Retinal pigment epithelial cell (primary cell): ENCODE measurements at places on chromosomes 5 and 9.
A peak's percentile ranks its signal among the peaks of the same experiment; 100 is the strongest.

GRCh38 chr9:123414204-123414603, 58.2 kb downstream of the CRB2 start:
- no peak for DNase-seq

DNA sequence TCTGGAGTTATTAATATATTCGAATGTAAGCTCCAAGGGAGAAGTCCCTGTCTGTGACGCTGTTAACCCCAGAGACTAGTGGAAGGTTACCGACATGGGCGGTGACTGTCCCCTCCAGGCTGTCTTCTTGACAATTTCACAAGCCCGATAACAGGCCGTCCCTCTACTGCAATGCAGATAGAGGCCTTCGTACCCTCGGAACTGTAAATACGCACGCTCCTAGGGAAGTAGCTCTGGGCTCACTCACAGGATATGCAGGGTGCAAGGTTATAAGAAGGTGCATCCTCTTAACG, 680 bp upstream of the RFK start:
- no peak for DNase-seq

- peak; percentile 77 for DNase-seq
These were observed 1273.0 kb downstream of the EFNA5 start for GRCh38 chr5:106397700-106398099.

DNA sequence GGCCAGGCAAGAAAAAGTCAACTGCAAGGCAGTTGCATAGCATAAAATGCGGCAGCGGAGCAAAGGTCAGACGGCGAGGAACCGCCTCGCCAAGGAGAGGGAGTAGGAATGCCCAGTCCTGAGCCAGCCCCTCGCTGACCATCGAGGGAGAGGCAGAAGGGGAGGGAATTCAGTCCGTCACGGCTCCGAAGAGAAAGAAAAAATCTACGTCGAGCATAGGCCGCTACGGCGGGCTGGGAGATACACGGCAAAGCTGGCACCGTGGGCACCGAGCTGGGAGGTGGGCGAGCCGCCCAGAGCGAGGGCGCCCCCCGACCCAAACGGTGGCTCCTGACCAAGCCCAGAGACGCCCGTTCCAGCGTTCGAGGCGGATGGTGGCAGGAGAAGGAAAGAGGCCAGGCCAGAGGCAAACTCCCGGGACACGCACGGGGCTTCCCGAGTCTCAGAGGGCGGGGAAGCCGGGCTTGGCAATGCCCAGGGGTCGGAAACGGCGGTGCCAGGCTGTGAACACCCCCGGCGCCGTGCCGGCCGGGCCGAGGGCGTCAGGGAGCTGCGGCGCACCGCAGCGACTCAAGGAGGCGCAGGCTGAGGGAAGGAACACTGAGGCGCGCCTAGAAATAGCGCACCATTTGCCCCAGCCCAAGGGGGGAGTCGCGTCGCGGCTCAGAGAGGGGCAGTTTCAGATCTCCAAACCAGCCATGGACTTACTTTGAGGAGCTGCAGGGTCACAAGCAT, 518 bp downstream of the SPRY4 start:
- DNase-seq: no peak

DNA sequence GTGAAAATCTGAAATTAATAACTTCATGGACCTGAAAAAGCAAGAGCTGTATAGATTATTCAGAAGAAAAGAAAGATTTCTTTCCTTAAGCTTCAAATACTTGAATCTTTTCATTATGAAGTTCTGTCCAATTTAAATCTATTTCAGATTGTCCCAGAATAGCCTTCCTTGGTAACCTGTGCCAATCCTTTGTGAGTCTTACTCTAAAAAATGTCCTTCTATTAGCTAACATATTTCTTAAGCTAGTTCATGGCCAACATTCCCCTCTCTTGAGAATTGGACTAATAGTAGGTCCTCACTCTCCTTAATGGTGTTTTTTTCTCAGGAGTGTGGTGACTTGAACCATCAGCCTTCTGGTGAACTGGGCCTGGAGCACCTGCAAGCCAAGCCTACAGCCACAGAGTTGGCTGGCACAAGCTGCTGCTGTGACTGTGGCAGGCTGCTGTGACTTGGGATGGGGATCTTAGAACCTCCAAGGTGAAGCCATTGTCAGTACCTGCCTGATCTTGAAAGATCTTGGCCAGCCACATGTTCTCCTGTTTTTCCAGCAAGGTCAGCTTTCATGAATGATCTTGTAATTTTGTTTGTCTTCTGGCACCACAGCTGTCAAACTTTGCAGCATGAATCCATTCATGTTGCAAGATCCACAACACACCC, 262.6 kb upstream of the MAP3K1 start:
- no peak for DNase-seq

DNA sequence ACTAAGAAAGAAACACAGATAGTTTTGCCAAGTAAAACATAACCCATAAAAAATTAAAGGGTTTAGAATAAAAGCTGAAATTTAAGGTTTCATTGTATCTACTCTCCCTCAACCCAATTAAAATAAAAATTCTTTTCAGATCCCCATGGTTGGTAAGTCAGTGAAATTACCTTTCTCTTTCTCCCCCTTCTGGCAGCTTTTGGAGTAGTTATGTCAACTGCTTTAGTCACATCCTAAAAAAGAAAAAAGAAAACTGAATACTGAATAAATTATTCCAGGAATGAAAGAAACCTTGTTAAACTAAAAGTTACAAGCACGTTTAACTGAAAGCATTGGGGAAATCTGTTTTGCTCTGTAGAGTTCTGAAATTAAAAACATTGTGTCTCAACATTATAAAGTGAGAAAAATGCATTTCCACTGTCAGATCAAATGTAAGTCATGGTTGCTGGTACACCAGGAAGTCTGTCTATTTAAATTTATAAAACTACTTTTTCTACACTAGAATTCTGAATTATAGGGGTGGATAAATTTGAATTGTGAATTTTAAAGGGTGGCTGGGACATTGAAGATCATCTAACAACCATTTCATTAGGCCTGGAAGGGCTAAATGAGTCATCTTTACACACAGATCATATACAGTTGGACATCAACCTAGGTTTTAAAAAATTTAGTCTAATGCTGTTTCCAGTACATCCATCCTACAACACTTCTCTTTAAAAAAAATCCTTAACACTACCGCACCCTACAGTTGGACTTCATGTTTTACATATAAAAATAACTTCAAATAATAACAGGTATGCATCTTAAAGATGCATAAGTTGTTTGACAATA, 24.7 kb downstream of the PSIP1 start:
- DNase-seq: no peak

GRCh38 chr5:56840597-56840996, 25.2 kb downstream of the MAP3K1 start:
- no peak for DNase-seq

DNA sequence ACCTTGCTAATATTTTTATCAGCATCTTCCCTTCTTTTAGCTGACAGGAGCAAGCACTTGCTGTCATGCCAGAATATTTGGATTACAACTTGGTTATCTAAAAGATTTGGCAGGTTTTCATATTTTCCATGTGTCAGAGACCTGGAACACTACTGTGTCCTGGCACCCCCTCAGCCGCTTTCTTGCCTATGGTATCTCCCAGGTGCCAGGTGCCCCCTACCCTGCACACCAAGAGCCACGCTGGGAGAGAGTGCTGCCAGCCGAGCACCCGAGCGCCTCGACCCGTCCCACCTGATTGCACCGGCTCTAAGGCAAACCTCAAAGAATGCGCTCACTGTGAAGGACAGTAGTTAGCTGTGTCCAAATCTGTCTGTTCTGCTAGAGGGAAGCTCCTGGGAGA, 84.8 kb downstream of the GTF3C4 start:
- no peak for DNase-seq

DNA sequence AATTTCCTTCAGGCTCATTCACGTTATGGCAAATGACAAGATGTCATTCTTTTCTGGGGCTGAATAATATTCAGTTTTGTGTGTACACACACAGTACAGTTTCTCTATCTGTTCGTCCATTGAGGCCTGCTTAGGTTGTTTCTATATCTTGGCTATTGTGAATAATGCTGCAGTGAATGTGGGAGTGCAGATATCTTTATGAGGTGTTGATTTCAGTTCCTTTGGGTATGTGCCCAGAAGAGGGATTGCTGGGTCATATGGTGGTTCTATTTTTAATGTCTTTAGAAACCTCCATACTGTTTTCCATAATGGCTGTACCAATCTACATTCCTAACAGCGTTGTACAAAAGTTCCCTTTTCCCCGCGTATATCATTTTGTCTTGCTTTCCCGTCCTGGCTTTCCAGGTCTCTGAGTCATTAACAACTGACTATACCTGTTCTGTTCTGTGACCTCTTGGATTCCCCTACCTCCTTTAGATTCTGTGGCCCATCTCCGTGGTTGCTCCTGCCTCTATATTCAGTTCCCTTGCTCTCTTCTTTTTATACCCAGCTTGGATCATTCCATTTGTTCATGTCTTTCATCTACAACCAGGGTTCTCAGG, 6.8 kb downstream of the SNX30 start:
- DNase-seq: peak; percentile 69

GRCh38 chr9:35845824-35846771, 17.1 kb downstream of the TMEM8B start:
- no peak for DNase-seq

DNA sequence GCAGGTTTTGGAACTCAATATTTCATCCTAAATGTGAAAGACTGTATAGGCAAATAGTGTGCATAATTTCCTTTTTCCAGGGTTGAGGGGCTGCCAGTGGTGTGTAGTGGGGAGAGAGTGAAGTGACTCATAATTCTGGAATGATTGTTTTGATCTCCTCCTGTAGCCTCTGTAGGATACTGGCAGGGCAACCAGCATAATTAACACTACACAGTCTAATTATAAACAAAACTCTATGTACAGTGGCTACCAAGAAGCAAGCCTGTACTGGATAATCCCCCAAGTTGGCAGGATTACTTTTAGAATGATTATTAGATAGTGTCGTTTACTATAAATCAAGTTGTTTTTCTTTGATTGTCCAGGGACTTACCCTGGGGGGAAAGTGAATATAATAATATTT, 32.2 kb downstream of the LNPEP start:
- DNase-seq: peak; percentile 94

GRCh38 chr5:159123189-159123588, 23.5 kb upstream of the EBF1 start:
- DNase-seq: no peak

- DNase-seq: no peak
These were observed 575.8 kb downstream of the TLE1 start for GRCh38 chr9:81113453-81114124.
